Panc1 (cell line): ENCODE measurements at places on chromosomes 11 and 22.

DNA sequence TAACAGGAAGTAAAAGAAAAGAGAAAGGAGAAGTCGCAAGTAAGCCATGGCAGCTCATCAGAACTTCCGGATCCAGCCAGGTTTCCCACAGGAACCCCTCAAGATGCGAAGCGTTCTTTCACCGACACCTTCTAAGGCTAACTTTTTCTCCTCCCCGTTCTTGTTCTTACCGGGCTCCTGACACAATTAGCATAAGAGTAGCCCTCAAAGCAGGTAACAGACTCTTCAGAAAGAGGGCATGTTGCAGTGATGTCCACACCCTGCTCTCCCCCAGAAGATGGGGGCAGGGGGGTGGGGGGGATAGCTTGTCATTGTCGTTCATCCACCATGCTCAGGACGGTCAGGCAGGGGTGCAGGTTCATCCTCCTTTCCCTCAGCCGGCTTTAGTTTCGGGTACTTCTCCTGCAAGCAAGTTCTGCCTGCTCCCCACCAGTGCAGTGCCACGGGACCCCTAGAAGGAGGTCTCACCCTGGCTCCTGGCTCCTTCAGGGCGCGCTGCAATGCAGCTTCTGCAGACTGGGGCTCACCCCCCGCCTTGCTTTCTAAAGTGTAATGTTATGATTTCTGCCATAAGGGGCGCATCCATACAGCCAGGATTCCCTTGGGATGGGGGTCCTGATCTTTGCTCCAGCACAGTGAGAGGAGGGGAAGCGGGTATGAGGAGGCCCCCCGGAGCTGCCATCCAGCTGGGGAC, 2.3 kb downstream of the OPCML start:
- no peak for DNase-seq

GRCh38 chr11:34634694-34635062, 13.8 kb downstream of the EHF start:
- no peak for DNase-seq

GRCh38 chr11:46380340-46381047, 975 bp upstream of the MDK start:
- DNase-seq = no peak

GRCh38 chr11:12245091-12245490, 132.3 kb upstream of the PARVA start:
- no peak for DNase-seq

GRCh38 chr11:38791346-38791961, 2193.4 kb upstream of the RAG2 start:
- peak; percentile 25 for DNase-seq

GRCh38 chr11:69306821-69307220, 12.9 kb downstream of the MYEOV start:
- no peak for DNase-seq

DNA sequence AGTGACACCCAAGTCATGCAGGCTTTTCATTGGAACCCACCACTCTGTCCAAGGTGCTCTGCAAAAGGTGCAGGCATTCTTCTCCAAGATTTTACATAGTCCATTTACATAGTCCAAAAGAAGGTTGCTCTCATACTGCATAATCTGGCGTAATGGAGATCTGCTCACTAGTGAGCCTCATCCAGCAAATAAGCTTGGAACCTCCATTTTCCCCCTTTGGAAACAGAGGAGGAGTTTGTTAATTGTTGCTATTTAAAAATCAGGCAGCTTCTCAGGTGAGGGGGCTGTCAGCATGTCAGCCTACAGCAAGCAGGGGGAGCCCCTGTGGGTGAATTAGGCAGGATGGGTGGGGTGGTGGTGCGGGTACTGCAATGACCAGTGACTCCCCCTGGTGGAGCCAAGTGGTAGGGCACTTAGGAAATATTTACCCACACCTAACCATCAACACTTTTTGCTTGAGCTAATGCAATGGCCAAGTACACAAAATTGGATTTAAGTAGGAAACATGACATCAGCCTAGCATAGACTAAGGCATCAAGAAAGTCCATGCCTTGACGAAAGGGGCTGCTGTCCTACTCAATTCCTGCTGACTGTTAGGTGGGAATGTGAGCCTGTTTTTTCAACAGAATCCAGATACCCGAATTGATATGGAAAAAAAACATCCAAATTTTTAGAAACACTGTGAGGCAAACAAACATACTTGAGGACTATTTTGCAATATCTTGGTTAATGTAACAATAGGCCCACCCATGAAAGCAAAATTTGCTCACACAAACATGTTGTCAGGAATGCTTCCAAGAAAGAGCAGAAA, 64.5 kb downstream of the AMBRA1 start:
- DNase-seq = peak; percentile 46

- DNase-seq = no peak
Measured at GRCh38 chr11:3189886-3190583, 24.9 kb upstream of the OSBPL5 start.

GRCh38 chr11:82871646-82872045, 28.6 kb downstream of the PRCP start:
- DNase-seq = no peak

GRCh38 chr11:17760102-17761029, 25.8 kb downstream of the KCNC1 start:
- peak; percentile 28 for DNase-seq

DNA sequence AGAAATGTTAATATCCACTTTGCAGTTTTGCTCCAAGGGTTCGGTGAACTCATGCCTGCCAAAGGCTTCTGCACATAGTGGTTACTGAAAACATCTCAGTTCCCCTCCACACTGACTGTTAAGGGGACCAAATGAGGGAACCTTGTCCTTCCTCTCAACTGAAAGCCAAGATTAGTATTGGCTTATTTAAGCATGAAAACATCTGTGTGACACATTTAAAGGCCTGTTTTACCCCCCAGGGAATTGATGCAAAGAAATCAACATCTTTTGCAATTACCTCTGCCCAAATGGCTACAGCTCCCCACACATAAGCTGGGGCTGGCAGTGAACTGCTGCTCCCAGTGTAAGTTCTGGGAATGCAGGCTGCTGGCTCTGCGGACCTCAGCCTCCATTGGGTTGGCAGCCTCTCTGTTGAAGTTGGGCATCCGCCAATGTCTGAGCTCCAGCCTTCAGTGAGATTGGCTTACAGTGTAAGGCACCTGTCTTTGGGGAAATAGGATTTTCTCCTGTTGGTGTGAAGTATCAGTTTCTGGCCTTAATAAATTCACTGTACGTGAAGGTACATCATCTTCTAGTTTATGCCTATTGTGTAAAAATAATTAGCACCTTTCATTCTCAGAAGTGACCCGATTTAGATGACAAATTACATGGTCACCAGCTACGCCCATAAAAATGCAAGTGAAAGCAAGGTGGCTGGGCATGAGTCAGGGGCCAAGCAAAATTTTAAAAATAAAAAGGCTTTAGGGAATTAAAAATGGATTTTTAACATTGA, 213.4 kb upstream of the SYN3 start:
- DNase-seq = no peak

DNA sequence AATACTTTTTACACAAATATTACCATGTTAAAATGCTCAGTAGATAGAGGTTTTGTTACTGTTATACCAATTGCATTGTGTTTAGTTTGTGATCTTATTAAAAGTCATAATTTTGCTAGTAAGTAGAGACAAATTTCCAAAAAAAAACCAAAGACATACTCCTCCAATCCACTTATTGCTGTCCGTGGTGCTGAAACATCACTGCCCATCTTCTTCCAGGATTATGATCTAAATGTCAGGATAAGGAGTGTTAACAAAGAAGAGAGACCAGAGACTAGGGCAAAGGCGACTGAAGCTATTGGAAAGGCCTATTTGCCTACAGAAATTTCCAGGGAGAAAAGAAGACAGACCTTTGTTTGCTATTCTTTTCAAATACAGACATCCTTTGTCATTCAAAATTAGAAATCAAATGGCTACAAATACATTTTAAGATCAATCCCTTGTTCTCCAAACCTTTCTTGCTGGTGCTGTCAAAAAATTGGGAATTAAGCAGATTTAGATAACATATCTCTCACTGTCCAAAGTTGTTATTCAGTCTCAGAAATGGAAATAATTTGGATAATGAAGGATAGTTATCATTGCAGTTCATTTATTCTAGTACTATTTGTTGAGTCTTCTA, 199.7 kb downstream of the C11orf91 start:
- no peak for DNase-seq

DNA sequence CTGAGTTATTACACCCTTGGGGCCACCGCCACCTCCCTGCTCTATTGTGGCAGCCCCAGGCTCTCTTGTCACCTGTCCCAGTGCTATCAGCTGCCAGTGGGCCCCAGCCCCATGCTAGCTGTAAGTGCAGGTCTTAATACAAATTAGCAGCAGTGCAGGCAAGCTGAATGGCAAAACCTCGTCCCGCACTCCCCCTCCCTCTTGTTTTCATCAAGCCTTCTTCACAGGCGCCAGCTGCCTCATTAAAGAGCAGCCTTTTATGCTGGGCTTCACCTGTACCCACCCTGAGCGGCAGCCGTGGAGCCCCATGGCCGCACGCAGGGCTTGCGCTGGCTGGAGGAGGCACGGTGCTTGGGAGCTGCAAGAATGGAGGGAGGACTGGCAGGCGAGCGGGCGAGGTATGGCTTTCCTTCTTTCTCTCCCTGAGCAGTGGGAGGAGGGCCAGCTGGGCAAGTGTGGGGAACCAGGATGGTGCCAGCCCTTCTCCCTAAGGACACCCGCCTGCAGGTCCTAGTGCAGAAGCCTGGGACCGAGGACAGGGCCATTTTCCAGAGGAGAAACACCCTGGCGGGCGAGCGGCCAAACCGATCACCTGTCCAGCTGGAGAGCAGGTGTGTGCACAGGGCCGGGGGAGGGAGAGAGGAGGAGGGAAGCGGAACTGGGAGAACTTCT, 70.7 kb downstream of the FLI1 start:
- no peak for DNase-seq

GRCh38 chr11:27487706-27488105, 15.1 kb upstream of the LGR4 start:
- no peak for DNase-seq

DNA sequence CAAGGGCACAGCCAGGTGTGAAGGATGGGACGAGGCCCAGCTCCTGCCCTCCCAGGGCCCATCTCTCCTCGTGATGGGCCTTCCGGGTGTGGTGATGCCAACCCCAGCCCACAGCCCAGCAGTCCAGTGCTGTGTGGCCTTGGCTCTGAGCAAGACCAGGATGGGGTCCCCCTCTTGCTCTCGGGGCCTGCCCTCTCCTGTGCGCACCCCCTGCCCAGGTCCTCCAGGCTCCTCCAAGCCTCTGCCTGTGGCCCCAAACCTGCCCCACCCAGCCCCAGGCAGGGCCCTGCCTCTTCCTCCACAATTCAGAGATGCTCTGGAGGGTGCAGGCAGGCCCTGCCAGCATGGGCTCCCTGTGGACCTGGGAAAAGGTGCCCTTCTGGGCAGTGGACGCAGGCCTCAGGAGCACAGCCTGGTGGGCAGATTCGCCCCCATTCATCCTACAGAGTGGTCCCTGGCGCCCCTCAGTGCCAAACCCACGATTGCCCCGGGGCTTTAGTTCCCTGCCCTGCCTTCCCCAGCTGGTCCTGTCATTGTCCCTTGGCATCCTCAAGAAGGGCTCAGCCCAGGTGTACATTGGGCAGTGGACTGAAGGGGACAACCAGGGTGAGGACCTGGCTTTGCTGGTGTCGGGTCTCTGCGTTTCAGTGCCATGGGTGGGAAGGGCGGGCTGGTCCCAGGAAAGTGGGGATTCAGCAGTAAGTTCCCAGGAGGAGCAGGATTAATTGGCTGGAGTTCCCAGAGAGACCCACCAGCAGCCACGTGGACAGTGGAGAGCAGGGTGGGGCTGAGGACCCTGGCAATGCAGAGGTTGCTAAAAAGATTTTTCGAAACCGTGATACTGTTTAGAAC, 19.8 kb downstream of the EIF1AD start:
- no peak for DNase-seq

DNA sequence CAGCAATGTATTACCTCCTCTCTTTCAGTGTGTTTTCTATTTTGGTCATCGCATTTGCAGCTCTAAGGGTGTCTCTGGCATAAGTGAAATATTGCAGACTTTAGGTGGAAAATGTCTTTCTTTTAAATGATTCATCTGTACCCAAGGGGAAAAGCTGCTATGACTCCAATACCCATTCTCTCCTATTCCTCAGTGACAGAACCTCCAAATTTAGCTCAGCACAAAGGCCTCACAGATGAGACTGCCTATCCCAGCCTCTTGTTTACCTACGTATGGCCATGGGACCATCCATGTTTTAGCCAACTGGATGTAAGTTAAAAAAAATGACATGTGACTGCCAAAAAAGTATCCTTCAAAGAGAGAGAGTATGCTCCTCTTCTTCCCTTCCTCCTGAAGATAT, 7.9 kb downstream of the MTMR2 start:
- no peak for DNase-seq

DNA sequence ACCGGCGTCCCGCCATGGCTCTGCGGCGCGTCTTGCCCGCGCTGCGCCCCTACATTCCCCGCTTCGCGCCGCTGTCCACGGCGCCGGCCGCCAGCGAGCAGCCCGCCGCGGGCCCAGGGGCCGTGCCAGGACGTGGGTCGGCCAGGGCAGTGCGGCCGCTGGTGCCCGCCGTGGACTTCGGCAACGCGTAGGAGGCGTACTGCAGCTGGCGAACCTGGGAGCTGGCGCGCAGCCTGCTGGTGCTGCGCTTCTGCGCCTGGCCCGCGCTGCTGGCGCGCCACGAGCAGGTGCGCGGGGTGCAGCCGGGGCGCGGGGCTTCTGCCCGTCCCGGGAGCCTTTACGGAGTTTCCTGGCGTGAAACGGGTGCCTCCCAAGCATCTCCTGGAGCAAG, 20.1 kb downstream of the DGCR6L start:
- no peak for DNase-seq

DNA sequence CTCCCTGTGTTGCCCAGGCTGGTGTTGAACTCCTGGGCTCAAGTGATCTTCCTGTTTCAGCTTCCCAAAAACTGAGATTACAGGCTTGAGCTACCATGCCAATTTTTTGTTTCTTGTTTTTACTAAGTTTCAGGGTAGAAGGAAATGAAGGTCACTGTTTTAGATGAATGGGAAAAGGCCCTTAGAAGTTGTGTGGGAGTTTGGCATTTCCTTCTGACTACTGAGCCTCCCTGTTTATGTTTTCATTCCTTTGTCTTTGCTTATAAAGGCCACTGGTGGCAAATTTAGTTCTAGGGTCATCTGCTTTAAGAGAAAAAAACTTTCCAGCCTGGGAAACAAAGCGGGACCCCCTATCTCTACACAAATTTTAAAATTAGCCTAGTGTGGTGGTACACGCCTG, 22.1 kb downstream of the SRPRA start:
- no peak for DNase-seq

GRCh38 chr11:786235-787083, 3.4 kb downstream of the CEND1 start:
- DNase-seq = no peak

DNA sequence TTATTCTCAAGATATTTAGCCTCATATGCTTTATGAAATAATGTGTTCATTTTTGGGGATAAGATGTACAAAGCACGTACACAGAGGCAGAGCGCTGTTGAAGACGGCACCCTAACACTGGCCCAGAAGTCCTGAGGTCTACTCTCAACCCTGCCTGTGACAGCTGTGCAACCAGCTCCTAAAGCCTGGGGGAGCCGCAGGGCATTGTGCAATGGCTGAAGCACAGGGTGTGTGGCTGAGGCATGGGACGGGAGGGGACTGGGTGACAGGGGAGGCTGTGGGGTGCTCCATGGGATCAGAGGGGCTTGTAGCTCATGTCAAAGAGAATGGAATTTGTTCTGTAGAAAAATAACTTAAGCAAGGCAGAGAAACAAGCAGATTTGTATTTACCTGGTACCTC, 27.7 kb downstream of the FAM227A start:
- no peak for DNase-seq
